ENCODE measurements at places on chromosomes 5 and 9.

GRCh38 chr5:42423285-42424165 is at the start of gene GHR:
GHR (plus strand) TSS chr5:42423439; CDS start chr5:42565875, 142,436 bp downstream.
- peak; percentile 93 for DNase-seq

DNA sequence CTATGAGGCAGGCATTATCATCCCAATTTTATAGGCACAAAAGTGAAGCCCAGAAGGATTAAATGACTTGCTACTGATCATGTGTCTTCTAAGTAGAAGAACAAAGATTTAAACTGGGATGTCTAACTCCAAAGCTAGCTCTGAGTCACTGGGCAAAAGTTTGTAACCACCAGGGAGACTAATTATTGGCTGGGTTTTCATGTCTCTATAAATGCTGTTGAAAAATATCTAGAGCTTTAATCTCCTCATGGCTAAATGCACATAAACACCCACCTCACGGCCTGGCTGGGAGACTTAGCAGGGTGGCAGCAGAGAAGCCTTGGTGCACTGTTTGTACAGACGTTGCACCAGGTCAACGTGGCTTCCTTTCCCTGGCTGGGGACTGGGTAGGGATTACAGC is 144.6 kb downstream of the MELK start:
- no peak for DNase-seq

GRCh38 chr5:170923910-170924620 is 62.2 kb downstream of the RANBP17 start:
- no peak for DNase-seq

DNA sequence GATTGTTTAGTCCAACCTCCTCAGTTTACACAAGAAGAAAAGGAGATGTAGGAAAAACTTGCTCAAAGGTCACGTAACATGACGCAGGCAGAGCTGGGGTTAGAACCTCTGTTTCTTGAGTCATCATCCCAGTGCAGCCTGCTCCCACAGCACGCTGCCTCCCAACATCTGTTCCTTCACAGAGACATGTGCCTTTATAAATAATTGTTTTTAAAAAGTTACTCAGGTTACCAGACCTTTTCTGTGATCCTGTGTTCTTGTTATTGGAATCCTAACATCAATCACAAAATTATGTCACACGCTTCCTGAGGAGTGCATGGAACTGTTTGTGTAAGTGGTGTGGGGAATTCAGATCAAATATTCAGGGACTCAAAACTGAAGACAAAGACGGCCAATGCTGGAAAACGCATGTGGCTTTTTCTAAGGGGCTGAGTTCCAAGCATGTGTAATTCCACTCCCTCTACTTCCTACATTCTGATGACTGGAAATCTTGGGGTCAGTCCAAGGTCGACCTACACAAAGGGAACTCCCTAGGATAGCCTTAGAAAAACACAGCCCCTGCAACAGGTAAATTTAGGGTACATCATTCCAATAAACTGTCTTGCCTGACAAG is 184.3 kb downstream of the TSSK1B start:
- DNase-seq: no peak

- no peak for DNase-seq
These were observed 146.7 kb upstream of the COL5A1 start for GRCh38 chr9:134494905-134495304.

Measured in GM23338 (cell line).